ENCODE measurements at places on chromosomes 4 and X.

DNA sequence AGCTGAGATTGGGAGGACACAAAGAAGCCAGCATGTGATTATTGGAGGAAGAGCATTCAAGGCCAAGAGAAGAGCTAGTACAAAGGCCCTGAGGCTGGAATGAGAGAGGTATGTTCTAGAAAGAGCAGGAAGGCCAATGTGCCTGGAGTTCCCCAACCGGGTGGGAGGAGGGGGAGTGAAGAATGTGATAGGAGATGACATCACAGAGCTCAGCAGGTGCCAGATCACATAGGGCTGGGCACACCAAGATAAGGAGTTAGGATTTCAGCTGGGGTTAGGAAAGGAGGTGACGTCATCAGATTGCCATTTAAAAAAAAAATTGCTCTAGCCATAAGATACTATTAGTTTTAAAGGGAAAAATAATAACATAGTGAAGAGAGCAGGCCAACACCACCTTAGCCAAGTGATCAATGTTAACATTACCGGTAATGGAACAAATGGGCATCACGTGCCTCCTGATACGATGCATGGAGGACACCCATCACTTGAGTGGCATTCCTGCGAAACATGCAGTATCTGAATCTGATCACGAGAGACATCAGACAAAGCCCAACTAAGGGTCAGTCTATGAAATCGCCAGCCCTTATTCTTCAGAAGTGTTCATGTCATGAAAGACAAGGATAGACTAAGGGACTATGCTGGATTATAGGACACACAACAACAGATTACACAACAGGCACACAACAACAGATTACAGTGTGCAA, 344.3 kb downstream of the BCOR start:
- no peak overlapping the region for H3K27ac ChIP-seq
- H3K4me3 ChIP-seq, result no peak overlapping the region
- peaks cover 22% of the 10 kb centered on the region for H3K4me1 ChIP-seq
- H3K27me3 ChIP-seq, result no peaks in the 10 kb centered on the region

GRCh38 chr4:176333076-176333475, 13.3 kb downstream of the SPCS3 start:
- no peak overlapping the region for H3K27ac ChIP-seq
- peaks cover 6% of the 10 kb centered on the region for H3K36me3 ChIP-seq
- H3K4me1 ChIP-seq, result no peaks in the 10 kb centered on the region
- H3K27me3 ChIP-seq, result no peaks in the 10 kb centered on the region
- DNase-seq, result no peak
- H3K4me3 ChIP-seq, result no peak overlapping the region

DNA sequence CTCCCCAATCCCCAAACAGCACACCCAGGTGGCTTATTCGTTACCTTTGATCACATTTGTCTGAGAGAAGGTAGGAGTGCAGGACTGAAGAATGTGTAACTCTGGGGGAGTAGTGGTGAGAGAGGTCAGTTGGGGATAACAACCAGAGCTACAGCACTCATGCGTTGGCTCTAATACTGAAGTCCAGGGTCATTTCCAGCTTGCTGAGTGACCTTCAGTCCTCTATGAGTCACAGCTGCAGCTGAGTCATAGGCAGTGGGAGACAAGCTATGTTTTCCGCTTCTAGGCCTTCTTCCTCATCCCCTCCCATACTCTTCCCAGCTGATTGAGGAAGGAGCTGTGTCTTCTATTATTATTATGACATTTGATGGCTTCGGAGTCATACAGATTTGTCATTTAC, 31.6 kb upstream of the CT47C1 start:
- peak; percentile 32 for DNase-seq
- no peak overlapping the region for H3K27ac ChIP-seq
- no peaks in the 10 kb centered on the region for H3K27me3 ChIP-seq
- H3K36me3 ChIP-seq, result no peaks in the 10 kb centered on the region

GRCh38 chr4:111905511-111905910, 239.7 kb upstream of the FAM241A start:
- H3K27me3 ChIP-seq, result no peaks in the 10 kb centered on the region
- DNase-seq, result no peak
- H3K4me3 ChIP-seq, result no peak overlapping the region
- H3K4me1 ChIP-seq, result no peaks in the 10 kb centered on the region
- no peaks in the 10 kb centered on the region for H3K36me3 ChIP-seq

- H3K4me3 ChIP-seq, result no peak overlapping the region
- H3K36me3 ChIP-seq, result no peaks in the 10 kb centered on the region
- H3K27me3 ChIP-seq, result no peaks in the 10 kb centered on the region
Measured at GRCh38 chr4:15649914-15650545, 5.1 kb downstream of the FBXL5 start.

DNA sequence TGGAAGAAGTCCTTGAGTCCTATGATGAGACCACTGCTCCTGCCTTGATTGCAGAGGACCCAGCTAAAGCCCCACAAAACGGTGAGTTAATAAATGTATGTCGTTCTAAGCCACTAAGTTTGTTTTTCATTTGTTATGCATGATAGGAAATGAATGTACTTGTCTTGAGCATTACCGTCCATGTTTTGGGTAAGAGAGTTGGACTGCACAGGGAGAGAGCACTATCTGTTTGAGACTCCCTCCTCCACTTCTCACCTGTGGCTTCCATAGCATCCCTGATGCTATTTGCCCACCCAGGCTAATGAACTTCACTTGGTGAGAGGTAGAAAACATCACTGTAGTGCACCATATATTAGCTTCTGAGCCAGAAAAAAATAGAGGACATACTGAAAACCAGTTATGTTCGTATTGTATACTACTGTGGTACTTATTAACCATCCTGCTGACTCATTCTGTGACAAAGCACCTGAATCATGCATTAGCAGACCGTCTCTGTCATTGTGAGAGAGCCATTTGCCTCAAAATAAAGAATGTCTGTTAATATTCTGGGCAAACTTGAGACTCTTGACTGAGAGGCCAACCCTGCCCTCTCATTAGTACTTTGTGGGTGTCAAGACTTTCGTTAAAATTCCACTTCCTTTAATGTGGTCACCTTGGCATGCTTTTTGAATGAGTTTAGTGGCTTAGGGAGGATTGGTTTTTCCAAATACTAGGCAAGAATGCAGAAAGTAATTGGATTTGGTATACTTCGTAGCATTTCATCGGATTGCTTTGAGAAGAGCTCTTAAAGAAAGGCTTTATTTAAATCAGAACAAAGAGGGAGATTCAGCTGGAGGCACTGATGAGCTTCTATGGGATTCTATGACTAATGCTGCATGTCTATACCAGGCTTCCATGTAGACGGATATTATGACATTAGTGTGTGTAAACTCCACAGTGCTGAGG, 99.3 kb upstream of the GRPR start:
- H3K27ac ChIP-seq, result peak overlapping the region; percentile 40
- peak; percentile 65 for DNase-seq
- H3K27me3 ChIP-seq, result no peaks in the 10 kb centered on the region

DNA sequence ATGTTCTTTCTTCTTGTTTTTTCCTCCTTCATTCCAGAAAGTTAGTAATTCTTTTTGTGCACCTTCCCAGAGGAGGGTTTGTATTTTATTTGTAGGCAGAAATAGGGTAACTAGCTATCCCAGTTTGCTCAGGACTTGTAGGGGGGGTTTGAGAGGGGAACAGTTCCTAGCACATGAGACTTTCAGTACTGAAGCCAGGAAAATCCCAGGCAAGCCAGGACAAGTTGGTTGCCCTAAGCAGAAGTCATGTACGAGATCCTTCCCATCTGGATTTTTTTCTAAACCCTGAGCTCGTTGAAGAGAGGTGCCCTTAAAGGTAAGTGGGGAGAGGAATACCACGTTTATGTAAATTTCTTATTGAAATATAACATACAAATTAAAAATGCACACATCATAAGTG, 15.6 kb upstream of the TAB3 start:
- no peaks in the 10 kb centered on the region for H3K27me3 ChIP-seq
- no peaks in the 10 kb centered on the region for H3K36me3 ChIP-seq
- no peak overlapping the region for H3K27ac ChIP-seq
- no peak overlapping the region for H3K4me3 ChIP-seq

- H3K4me3 ChIP-seq, result no peak overlapping the region
- peak; percentile 54 for DNase-seq
- H3K36me3 ChIP-seq, result no peaks in the 10 kb centered on the region
Measured at GRCh38 chrX:40772290-40772689, 36.9 kb upstream of the MED14 start.

DNA sequence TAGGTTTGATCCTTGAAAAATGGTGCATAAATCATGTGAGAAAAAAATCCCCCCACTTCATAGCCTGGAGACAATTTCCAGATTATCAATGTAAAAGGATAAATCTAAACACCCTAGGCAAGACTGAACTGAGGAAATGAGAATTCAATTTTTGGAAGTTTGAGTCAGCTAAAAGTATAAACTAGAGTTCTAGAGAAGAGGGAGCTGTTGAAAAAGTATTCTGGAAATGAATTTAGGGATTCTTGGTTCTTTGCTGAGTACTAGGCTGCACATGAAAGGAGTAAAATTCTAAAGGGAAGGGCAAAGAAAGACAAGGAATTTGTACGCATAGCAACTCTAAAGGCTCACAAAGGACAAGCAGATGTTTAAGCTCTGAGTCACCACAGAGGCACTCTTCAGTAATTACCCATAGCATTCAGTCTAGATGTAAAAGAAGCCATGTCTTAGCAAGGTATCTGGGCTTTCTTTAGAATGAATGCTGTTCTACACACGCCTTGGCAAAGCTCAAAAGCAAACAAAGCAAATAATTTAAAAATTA, 896.5 kb downstream of the PDHA2 start:
- no peaks in the 10 kb centered on the region for H3K36me3 ChIP-seq
- H3K27me3 ChIP-seq, result no peaks in the 10 kb centered on the region
- no peak overlapping the region for H3K27ac ChIP-seq
- peaks cover 13% of the 10 kb centered on the region for H3K4me1 ChIP-seq
- H3K4me3 ChIP-seq, result peak overlapping the region; percentile 24
- peak; percentile 64 for DNase-seq

- no peaks in the 10 kb centered on the region for H3K4me1 ChIP-seq
- no peaks in the 10 kb centered on the region for H3K36me3 ChIP-seq
- no peak for DNase-seq
- no peak overlapping the region for H3K27ac ChIP-seq
- no peak overlapping the region for H3K4me3 ChIP-seq
- no peaks in the 10 kb centered on the region for H3K27me3 ChIP-seq
Measured at GRCh38 chr4:46385946-46386345, 4.0 kb downstream of the GABRA2 start.

GRCh38 chr4:80610845-80611677, 275.5 kb downstream of the CFAP299 start:
- H3K27me3 ChIP-seq, result peaks cover 28% of the 10 kb centered on the region
- H3K4me1 ChIP-seq, result no peaks in the 10 kb centered on the region
- no peak for DNase-seq
- H3K27ac ChIP-seq, result no peak overlapping the region
- H3K36me3 ChIP-seq, result no peaks in the 10 kb centered on the region
- no peak overlapping the region for H3K4me3 ChIP-seq

DNA sequence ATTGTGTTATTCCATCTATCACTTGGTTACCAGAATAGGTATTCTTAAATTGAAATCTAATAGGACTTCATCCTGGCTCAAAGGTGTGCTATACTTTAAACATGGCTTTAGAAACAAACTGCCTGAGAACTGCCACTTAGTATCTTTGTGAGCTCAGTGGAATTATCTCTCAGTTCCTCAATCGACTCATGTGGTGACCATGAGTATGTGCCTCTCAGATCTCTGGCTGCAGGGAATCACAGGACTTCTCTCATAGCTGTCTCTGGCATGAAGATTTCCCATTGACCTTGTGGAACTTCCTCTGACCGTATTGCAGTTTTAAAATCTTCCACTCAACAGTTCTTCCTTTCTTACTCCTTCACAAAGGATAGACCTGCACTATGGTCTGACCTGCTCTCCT, 681.9 kb upstream of the BOD1L1 start:
- no peaks in the 10 kb centered on the region for H3K4me1 ChIP-seq
- DNase-seq, result no peak
- no peaks in the 10 kb centered on the region for H3K36me3 ChIP-seq
- H3K27ac ChIP-seq, result no peak overlapping the region
- no peak overlapping the region for H3K4me3 ChIP-seq
- H3K27me3 ChIP-seq, result no peaks in the 10 kb centered on the region

DNA sequence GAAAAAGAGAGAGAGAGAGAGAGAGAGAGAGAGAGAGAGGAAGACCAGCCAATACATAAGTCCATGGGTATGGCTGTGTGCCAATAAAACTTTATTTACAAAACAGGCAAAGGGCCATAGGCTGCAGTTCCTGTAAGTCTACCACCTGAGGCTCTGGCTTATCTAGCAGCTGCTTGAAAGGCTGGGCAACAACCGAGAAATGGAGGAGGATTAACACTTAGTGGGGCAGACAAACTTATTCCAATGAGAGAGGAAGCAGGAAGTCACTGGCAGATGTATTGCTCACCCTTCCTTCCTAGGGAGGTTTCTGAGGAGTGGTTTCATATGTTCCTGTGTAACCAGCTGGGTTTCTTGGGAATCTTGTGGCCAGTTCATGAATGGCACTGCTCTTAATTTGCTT, 4.7 kb upstream of the GPR143 start:
- H3K4me3 ChIP-seq, result no peak overlapping the region
- no peaks in the 10 kb centered on the region for H3K4me1 ChIP-seq
- no peaks in the 10 kb centered on the region for H3K36me3 ChIP-seq
- DNase-seq, result no peak

DNA sequence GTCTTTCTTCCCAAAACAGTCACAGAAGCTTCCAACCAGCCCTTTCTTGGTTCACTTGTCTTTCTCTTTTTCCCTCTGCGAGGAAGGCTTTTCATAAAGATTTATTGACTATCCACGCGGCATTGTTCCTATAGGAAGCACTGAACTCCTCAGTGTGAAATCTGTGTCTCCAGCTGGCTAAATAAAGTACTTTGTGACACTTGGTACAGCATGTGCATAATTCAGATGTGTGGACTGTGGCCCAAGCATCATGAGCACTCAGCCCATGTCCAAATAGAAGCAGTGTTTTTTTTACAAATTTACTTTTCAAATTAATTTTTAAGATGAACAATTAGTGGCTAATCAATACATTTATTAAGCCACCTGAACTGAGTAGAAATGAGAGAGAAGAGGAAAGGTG, 146.4 kb downstream of the EDA start:
- DNase-seq, result no peak
- no peak overlapping the region for H3K4me3 ChIP-seq
- no peak overlapping the region for H3K27ac ChIP-seq
- no peaks in the 10 kb centered on the region for H3K4me1 ChIP-seq

- H3K27ac ChIP-seq, result no peak overlapping the region
- DNase-seq, result no peak
- no peaks in the 10 kb centered on the region for H3K27me3 ChIP-seq
Measured at GRCh38 chr4:157223456-157223855, 2.9 kb downstream of the GRIA2 start.

- DNase-seq, result no peak
- no peaks in the 10 kb centered on the region for H3K4me1 ChIP-seq
- no peaks in the 10 kb centered on the region for H3K36me3 ChIP-seq
- H3K27ac ChIP-seq, result no peak overlapping the region
- no peak overlapping the region for H3K4me3 ChIP-seq
- no peaks in the 10 kb centered on the region for H3K27me3 ChIP-seq
Measured at GRCh38 chrX:79084923-79085322, 59.6 kb upstream of the GPR174 start.

Measured in HCT116 (cell line).